ENCODE measurements at places on chromosomes 4 and X.

DNA sequence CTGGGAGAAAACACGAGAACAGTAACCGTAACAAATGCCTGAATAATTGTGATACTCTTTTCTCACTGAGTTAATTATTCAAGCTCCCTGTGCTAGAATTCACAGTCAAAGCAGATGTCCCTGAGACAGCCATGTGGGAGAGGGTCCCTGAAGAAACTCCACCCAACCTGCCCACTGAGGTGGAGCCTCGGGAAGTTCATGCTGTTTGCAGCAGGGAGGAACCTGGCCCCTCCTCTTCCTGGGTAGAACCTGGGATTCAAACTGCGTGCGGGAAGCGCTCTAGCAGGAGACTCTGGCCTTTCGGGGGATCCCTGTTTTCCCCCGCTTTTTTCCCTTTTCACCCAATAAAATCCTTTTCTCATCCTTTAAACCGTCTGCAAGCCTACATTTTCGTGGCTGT, 20.2 kb upstream of the RHOH start:
- DNase-seq, result no peak

GRCh38 chr4:103197765-103198110, 405 bp downstream of the CENPE start:
- DNase-seq, result no peak

GRCh38 chr4:41174444-41174843, 39.9 kb downstream of the APBB2 start:
- DNase-seq, result no peak

- DNase-seq, result no peak
Measured at GRCh38 chr4:174512745-174513144, 9.5 kb downstream of the HPGD start.

GRCh38 chr4:88022289-88022688, 14.9 kb downstream of the PKD2 start:
- no peak for DNase-seq

DNA sequence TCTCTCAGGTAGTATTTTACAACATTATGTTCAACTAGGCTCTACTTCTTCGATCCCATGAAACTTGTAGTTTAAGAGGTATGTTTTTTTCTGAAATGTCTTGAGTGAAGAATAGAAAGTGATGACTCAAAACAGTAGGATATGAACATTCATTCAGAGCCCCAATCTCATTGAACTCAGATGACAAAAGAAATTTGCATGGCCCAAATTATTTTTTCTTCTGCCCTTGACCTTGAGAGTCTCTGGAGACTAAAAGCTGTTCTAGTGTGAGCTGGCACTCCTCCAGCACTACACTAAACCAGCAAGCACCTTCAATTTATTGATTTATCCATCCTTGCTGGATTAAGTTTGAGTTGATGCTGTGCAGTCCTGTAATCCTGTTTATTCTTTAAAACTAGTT, 4.0 kb downstream of the DCLK2 start:
- no peak for DNase-seq

- no peak for DNase-seq
Measured at GRCh38 chr4:168634276-168634802, 137.5 kb downstream of the PALLD start.

DNA sequence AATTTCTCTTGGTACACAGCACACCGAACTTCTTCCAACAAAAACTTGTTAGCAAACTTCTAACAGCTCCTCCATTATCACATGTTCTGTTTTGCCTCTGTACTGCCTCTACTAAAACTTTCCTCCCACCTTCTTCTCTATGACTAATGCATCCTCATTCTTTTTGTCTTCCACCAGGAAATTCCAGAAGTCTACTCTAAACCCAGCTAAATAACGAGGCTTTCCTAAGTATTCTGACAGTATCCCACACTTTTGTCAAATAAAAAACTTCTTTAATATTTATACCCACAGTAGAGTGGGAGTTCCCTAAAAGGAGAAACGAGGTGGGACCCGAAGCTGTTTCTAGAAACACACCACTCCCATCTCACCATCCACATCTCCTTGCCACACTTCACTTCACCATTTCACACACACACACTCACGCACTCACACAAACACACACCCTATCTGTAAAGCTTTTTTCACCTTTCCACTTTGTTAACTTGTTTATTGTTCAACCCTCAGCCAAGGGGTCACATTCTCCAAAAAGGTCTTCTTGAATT, 280.3 kb downstream of the ARAP2 start:
- no peak for DNase-seq

- DNase-seq, result no peak
Measured at GRCh38 chr4:62252728-62253127, 1052.6 kb downstream of the ADGRL3 start.

DNA sequence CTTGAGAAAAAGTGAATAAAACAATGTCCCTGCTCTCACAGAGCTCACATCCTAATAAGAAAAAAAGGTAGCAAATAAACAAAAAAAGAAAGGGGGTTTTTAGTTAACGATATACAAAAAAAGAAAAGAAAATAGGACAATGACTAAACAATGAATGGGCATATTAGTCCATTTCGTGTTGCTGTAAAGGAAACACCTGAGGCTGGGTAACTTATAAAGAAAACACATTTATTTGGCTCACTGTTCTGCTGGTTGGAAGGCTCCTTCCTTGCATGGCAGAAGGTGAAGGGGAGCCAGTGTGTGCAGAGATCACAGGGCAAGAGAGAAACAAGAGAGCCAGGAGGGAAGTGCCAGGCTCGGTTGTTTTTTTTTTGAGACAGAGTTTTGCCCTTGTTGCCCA, 4.7 kb upstream of the KLF3 start:
- DNase-seq, result no peak

DNA sequence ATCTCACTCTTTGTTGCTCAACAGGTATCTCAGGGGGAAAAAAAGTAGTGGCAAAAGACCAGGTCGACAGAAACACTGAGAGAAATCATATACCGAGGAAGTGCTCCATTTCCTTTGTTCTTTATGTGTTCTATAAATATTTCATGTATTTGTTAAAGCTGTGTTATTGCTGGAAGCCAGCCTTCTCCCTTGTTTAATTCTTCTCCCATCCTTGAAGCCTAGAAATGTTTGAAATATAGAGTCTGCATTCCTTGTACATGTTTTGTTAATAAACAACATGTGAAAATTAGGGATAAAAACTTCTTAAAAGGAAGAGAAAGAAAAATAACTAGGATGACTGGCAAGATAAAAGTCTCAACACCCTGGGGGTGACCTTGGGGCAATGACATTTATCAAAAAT, 186.2 kb downstream of the ANKRD50 start:
- DNase-seq, result no peak

- no peak for DNase-seq
Measured at GRCh38 chr4:82421796-82422560, 8.3 kb downstream of the HNRNPDL start.

DNA sequence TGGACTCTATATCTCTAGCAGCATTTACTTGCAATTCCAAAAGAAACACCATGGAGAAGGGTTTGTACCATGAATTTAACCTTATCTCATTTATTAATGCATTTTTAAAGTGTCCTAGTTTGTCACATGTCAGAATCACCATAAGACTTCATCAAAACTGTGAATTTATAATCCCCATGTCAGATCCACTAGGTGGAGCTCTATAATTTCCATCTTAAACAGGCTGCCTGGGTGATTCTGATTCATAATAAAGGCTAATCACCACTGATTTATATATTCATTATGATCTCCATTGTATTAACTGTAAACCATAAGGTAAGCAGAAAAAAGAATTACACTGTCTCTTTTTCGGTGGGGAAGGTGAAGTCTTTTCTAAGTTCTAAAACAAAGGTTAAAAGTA, 4.0 kb downstream of the TCEAL2 start:
- DNase-seq, result no peak

DNA sequence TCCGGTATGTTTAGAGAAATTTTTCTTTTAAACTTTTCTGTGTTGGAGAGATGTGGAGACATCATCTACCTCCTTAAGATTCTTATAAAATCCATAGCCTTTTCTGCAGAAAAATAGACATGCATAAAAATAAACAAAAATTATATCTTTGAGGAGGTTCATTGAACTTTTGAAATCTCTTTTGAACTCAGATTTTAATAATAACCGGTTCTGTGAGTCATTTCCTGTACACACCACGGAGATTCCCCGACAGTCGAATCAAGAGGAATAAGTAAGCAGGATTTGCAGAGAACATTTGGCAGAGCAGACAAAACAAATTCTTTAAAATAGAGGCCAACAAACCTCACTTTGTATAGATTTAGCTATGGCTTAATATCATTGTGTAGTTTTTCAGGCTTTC, 918.7 kb upstream of the POU3F4 start:
- no peak for DNase-seq

GRCh38 chrX:47514533-47515235, 31.7 kb upstream of the ZNF41 start:
- no peak for DNase-seq

- DNase-seq, result no peak
Measured at GRCh38 chrX:140229191-140229590, 263.9 kb upstream of the CXorf66 start.

GRCh38 chrX:115023139-115023538, 5.7 kb upstream of the IL13RA2 start:
- DNase-seq, result no peak

GRCh38 chr4:73721435-73721834, 18.9 kb upstream of the CXCL8 start:
- DNase-seq, result no peak

DNA sequence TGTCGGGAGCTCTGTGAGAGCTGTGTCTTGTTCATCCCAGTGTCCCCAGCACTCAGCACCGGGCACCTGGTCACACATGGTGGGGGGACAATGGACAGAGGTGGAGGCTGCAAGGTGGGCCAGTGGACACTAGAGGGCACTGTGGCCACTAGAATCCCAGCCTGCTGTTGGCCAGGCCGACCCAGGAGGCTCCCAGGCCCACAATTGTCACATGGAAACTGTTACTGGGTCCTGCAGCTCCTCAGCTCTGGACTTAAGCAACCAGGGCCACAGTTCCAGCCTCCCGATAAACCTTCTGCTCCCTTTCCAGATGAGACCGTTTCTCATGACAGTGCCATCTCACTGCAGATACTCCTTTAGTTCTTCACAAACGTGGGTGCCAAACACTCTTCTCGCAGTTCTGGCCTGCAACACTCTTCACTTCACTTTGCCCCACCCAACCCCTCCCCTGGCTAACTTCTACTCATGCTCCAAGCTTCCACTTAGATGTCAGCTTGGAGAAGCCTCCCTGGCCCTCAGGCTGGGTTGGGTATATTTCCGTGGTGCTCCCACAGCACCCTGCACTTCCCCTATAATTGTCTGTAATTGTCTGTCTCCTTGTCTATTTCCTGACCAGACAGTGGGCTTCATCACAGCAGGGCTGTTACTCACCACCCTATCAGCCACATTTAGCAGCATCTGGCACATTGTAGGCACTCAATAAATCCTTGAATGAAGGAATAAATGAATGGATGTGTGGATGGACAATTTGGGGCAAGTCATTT, 3.5 kb upstream of the IQSEC2 start:
- no peak for DNase-seq

DNA sequence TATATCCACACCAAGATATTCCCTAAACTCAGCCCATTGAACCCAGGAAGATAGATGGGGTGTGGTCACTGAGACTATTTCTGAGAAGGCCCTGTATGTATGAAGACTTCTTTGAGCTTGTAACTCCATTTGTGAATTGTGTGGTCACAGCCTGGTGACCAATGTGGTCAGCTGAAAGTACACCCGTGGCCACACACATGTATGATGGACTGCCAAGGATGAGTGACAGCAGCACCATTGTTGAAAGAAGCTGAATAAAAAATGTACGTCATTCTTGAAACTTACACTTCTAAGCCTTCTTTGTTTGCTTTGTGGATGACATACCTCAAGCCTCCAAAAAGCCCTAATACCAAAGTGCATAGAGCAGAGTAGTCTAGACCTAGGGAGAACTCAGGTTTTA, 581.4 kb downstream of the RAB28 start:
- DNase-seq, result no peak

DNA sequence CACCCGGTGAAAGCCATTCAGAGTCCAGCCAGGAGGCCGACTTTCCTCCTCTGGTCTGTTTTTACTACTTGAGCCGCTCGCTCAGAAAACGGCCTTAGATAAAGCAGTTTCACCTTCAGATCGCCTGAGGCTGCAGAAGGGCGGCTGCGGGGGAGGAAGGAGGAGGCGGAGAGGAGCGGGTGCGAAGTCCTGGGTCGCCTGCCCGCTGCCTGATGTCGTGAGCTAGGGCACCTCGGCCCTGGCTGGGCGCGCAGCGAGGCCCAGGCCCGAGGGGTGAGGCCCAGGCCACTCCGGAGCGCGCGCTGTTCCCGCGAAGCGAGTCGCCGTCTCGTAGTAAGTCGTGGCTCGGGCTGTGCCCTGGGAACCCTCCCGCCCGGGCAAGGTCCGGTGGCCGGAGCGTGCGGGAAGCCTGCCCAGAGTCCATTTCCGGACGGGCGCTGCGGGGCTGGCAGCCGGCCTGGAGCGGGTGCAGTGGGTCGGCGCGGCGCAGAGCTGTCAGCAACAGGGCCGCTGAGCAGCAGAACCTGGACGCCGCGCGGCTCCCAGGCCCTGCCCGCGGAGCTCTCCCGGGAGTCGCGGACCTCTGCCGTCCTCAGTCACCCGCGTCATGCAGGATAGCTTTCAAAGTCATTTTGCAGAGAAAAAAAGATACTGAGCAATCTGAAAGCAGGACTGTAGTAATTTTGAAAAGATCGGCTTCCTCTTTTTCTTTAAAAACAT, 18.6 kb downstream of the TRIM2 start:
- no peak for DNase-seq

DNA sequence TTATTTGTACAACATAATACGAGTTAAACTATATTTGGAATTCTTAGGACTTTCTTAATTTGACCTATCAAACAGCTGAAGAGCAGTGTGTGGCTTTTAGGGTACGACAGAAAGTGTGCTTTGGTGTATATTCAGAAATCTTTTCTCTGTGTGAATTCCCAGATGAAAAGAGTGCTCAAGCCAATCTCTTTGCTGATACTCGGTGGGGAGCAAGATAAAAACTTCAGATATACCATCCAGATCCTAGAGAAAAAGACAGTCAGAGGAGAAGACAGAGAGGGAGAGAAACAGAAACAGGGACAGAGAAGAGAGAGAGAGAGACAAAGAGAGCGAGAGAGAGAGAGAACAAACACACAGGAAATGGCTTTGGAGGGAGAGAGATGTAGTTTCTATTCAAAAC, 658.3 kb upstream of the CPEB2 start:
- no peak for DNase-seq

GRCh38 chr4:2290974-2291704, 29.2 kb upstream of the MXD4 start:
- DNase-seq, result peak; percentile 45

GRCh38 chr4:26284536-26284935, 36.3 kb upstream of the RBPJ start:
- no peak for DNase-seq

DNA sequence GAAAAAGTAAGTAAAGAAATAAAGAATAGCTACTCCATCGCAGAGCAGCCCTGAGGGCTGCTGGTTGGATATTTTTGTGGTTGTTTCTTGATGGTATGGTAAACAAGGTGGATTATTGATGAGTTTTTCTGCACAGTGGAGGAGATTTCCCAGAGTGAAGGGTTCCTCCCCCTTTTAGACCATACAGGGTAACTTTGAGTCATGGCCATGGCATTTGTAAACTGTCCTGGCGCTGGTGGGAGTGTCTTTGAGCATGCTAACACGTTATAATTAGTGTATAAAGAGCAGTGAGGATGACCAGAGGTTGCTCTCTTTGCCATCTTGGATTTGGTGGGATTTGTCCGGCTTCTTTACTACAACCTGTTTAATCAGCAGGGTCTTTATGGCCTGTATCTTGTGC, 128.2 kb downstream of the ASMT start:
- no peak for DNase-seq

- no peak for DNase-seq
Measured at GRCh38 chr4:145298885-145299284, 118.5 kb upstream of the OTUD4 start.

All from stimulated activated CD4-positive, alpha-beta T cell treated with anti-CD3 and anti-CD28 coated beads, Interleukin-1b, Interleukin-23, amount 100 ng/mL, for 1 hour (primary cell).